Osteoblast (primary cell): ENCODE measurements at places on chromosomes 1 and 21. TPM values are rescaled to one million over a fixed set of nuclear protein-coding genes. Genes with fewer than 3 reads are reported as not detected.

GRCh38 chr1:37009521-37009920 is 24.8 kb downstream of the GRIK3 start:
- no peak for DNase-seq

The ZNF683 gene
- total RNA-seq, result not detected in 2 replicates

The ERICH3 gene
- total RNA-seq, result not detected in 2 replicates

DNA sequence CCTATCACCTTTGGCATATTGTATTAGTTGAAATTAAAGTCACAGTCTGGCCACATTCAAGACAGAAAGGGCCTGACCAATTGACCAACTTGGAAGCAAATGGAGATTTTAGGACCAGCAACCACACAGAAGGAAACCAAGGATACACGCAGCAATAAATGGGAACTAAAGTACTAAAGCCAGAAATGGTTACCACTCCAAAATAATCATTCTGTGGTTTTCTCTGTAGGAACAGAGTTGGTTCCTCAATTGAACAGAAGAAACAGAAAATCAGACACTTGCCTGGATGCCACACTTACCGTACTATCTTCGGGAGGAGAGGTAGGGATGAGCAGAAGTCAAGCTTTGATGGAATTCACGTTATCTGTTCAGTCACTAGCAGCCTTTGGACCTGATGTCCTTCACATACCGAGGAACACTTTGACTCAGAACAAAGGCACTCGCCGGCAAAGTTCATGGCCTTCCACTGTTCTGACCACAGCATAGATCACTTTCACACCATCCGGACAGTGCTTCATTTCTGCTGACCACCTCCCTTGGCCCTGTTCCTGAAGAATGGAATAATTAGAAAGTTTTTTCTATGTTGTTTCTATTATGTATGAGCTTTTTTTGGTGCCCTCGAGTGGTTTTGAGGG is 96.9 kb downstream of the LPAR3 start:
- DNase-seq, result no peak

GRCh38 chr21:45220071-45220481 is 67.6 kb downstream of the POFUT2 start:
- no peak for DNase-seq

DNA sequence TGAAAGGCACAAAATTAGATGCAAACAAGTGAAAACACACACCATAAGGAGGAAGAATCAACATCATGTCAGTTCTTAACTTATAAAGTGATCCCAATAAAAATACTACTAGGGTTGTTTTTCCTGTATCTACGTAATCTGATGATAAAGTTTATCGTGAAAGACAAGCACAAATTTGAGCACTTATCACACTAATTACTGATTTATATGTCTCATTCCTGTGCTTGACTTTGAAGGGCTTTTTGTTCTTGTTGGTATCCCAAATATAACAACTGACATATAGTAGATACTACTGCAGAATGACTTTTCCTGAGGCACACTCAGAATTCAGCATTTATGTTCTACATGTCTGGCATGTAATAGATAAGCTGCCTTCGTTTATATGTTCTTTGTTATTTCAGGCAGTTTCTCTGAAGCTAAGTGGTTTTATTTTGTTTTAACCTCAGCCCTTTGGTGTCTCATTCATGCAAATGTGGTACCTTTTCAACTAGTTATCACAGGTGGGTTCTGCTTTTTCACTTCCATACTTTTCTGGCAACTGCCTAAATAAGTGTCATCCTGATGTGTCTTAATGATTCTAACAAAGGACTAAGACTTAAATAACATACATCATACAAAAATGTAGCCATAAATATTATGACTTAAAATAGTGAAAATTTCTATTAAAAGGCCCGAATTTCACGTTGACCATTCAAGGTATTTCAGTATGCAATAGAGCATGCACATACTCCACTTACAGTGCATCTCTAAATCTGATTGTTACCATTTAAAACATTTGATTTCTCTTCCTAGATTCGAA is 73.2 kb downstream of the LRRC8C start:
- DNase-seq, result no peak

GRCh38 chr21:26956216-26956615 is 10.7 kb downstream of the ADAMTS5 start:
- DNase-seq, result no peak

The NBL1 gene
- 88.7 and 114 TPM in 2 replicates for total RNA-seq

- DNase-seq, result no peak
These were observed 53.4 kb downstream of the WLS start for GRCh38 chr1:68178821-68179490.

DNA sequence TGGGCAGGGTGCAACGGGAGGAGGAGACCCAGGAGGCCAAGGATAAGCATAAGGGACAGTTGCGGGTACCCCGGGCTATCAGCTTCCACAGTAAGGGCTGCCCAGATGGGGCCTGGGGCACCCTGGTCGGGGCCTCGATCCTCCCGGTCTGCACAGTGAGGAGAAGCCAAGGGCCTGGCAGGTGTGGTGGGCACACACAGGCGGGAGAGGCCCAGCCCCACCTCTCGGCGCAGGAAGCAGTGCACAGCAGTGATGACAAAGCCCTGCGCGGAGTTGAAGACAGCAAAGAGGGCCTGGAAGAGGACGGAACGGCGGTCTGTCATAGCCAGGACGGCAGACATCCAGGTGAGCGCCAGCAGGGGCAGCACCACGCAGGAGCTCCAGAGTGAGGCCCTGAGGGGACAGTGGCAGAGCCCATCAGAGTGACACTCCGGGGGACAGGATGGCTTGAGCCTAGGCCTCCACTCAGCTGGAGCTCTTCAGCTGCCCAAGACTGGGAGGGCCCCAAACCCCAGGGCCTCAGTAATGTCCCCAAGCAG is 29.0 kb upstream of the COL16A1 start:
- peak; percentile 67 for DNase-seq
